SW480 (cell line): ENCODE measurements at places on chromosomes 12 and 14.

GRCh38 chr12:5083955-5084849 is 40.5 kb downstream of the KCNA5 start:
- DNase-seq: peak; percentile 61

DNA sequence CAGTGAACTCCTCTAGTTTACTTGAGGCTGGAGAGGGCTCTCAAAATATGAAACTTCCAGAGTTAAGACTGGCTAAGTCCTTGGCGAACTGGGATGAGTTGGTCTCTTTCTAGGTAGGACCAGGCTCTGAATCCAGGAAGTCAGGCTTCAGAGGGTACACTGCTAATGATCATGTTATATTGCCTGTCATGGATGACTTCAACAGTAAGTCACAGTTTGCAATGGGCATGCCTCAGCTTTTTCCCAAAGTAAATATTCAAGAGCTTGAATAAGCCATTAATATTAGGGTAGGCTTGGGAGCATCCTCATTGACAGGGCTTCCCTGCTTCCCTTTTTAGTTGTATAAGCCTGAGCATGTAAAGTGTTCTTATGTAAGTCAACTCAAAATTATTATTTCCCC is 61.7 kb upstream of the PTHLH start:
- DNase-seq: no peak

DNA sequence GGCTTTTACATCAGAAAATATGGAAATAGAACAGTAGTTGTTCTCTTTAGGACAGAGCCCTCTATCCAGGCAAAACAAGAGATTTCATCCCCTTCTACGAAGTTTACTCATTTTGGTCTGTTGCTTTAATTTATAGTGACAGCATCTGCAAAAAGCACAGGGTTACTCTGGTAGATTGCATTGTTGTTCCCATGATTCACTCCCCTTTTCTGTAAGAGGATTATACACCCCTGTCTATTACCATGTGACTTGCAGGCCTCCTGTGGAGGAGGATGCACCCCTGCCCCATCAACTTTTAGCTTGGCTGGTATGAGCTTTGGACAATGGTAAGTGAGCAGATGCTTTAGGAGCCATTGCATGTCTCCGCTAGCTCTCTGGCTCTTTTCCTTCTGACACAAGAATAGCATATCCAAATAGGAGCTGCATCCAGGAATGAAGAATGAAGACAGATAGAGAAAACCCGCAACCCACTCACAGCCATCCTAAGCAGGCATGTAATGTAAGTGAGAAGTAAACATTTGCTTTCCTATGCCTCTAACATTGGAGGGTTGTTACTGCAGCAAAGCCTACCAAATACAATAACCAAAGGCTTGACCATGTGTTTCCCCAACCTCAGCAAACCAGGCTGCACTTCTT is 304.2 kb downstream of the AKAP6 start:
- no peak for DNase-seq

- DNase-seq: peak; percentile 45
Observed at GRCh38 chr12:97404543-97404942, 58.1 kb upstream of the RMST start.

- DNase-seq: peak; percentile 44
Observed at GRCh38 chr14:77603654-77604255, 12.7 kb downstream of the SPTLC2 start.

DNA sequence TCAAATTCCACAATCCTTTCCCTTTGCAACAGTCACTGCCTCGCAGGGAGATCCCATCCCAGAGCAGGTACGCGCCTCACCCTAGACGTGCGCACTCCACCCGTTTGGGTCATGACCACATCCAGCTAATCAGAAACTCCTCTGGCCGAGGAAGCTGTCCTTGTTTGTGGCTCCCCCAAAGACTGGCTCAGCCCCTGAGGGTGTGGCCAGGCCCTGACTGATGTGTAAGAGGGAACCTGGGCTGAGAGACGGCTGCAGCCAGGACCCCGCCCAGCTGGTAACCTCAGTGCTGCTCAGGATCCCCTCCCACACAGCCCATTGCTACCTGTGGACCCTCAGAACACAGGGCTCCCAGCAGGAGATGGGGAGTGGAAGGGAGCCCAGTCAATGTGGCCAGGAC is 183.2 kb upstream of the SFSWAP start:
- DNase-seq: no peak

DNA sequence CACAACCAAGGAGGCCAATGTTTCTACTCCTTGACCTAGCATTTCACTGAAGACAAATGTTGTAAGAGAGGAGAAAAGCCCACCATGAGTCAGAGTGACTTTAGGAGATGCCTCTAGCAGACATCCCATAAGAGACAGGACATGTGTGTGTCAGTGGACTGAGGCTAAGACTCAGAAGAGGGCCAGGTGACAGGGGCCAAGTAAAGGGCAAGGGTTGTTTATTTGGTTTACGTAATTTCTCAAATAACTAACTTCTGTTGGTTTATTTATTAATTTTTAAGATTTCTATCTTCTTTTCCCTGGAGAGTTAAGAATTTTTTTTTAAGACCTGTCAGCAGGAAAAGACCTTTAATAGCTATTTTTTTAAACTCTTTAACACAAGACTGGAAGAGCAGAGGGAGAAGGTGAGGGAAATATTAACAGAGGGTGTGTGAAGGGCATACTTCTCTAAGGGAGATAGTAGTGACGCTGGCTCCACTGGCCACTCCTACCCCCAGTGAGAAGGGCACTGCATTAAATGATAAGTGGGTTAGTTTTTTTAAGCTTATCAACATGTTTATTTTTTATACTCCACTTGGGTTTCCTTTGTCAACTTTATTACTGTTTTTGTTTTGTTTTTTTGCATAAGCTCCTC is 3.4 kb downstream of the PNP start:
- no peak for DNase-seq

DNA sequence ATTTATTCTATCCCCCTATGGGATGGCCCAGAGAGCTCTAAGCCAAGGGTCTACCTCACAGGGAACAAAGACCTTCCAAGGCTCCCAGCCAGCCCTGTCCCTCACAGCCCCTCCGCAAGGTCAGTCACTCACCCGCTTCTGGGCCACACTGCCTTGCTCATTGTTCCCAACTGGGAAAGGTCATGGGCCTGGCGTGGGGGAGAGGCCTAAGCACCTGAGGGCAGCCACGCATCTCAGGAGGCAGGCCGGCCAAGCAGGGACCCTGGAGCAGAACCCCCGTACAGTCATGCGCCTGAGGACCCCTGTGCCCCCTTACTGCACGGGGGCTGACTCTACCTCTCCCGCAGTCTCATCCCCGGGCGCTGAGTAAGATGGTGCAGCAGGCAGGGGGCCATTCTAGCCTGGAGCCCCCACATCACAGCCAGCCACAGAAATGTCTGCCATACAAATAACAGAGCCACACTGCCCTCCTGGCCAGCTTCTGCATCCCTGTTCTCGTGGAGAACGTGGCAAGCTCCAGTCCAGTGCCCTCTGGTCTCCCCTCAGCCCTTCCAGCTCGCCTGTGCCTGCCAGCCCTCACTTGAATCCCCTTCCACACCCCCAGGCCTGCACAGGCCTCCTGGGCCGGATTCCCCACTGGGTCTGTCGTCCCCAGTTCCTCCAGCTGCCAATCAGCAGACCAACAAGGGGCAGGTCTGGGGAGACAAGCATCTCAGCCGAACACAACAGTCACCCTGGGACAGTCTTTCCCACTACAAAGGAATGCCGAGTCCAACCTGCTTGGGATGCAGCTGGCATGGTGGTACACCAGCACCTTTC is 16.3 kb downstream of the CCDC85C start:
- no peak for DNase-seq

GRCh38 chr14:73221945-73222344 is 15.4 kb upstream of the PAPLN start:
- no peak for DNase-seq

DNA sequence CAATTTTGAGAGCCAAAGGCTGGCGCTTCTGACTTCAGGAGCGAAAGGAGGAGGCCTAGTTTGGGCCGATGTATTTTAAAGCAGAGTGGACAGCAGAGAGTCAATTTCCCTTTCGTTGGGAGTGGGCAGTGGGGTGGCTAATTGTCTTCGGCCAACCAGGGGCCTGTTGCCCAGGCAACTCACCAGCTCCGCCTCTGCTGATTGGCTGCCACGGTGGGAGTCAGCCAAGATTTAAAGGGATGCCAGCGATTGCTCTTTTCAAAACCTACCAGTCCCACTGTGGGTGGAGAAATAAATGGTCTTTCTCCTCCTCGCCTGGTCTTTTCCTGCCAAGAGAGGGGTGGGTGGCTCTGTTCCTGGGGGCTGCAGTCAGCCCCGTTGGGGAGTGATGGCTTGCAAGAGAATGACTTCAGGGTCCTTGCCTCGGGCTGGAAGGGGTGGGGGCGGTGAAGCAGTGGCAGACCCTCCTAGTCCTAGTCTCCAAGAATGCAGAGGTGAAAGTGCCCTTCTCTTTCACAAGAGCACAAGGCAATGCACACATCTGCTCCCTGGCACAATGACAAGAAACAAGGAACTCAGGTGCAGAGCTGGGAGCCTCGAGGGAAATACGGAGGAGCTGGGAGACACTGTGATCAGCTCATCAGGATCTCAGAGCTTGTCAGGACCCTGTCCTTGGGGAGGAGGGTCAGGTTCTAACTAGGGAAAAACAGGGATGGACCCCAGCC is 37.7 kb downstream of the RASAL1 start:
- DNase-seq: peak; percentile 23

DNA sequence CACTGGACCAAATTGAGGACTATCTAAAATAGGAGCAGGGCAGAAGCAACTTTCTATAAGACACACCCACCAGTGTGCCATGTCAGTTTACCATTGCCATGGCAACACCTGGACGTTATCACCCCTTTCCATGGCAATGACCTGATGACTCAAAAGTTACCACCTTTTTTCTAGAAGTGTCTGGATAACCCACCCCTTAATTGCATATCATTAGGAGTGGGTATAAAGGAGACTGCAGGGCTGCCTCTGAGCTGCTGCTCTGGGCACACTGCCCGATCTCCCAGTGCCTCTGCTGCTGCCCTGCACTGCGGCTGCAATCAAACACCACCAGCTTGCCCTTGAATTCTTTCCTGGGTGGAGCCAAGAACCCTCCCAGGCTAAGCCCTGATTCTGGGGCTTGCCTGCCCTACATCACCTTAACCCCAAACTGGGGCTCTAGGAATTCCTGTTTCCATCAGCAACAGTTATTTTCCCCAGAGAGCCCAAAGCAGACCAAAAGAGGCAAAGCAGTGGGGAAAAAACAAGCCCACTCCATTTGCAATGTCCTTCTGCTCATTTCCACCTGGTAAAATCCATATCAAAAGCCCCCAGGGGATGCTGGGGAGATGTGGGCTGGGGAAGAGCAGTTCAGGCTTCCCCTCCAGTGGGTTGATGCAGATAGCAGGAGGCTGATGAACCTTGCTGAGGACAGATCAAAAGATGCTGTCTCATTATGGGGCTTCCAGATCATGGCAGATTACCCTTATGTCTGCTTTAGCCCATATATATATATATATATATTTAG is 129.5 kb upstream of the NCOR2 start:
- no peak for DNase-seq
